HAP-1 (cell line): ENCODE measurements at places on chromosomes 5 and 9.

DNA sequence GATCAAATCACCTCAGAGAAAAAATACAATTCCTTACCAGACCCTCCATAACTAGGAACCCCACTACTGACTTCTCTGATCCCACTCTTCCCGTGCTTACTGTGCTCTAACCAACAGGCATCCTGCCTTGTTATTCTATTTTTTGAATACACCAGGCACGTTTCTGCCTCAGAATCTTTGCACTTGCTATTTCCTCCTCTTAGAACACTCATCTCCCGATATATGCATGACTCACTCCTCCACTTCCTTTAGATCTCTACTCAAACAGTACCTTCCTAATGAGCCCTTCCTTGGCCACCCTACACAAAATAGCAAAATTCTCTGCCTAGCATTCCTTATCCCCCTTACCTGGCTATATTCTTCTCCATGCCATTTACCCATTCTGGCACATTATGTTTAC, 43.9 kb downstream of the MAPKAP1 start:
- no peak for DNase-seq

DNA sequence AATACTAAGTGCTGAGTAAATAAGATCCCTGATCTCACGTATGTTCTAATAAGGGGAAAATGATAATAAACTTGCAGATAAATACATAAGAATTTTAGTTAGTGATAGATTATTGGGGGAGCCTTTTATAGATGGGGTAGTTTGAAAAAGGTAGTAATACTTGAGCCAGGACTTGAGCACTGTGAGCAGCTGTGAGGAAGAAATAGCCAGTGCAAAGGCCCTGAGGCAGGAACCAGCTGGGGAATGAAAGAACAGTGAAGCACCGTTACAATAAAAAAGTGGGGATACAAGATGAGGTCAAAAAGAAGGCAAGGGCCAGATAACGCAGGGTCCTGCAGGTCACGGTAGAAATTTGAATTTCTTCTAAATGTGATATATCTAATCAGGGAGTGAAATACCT, 234.8 kb upstream of the ELL2 start:
- no peak for DNase-seq

DNA sequence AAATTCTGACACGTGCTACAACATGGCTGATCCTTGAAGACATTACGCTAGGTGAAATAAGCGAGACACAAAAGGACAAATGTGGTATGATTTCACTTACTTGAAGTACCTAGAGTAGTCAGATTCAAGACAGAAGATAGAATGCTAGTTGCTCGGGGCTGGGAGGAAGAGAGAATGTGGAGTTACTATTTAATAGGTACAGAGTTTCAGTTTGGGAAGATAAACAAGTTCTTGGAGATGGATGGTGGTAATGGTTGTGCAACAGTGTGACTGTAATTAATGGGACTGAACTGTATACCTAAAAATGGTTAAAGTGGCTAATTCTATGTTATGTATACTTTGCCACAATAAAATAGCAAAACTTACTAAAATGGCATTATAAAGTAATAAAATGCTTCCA, 34.4 kb downstream of the PAM start:
- no peak for DNase-seq

- DNase-seq, result no peak
These were observed 9.0 kb downstream of the SEMA4D start for GRCh38 chr9:89488936-89489335.
